ENCODE measurements at places on chromosomes 4 and X.

- no peak for DNase-seq
Observed at GRCh38 chrX:131322651-131323050, 33.5 kb upstream of the IGSF1 start.

GRCh38 chr4:40046311-40046980 is 10.2 kb upstream of the N4BP2 start:
- DNase-seq, result no peak

- no peak for DNase-seq
Observed at GRCh38 chr4:972651-973424, 531 bp downstream of the DGKQ start.

GRCh38 chr4:73727685-73728084 is 12.7 kb upstream of the CXCL8 start:
- no peak for DNase-seq

DNA sequence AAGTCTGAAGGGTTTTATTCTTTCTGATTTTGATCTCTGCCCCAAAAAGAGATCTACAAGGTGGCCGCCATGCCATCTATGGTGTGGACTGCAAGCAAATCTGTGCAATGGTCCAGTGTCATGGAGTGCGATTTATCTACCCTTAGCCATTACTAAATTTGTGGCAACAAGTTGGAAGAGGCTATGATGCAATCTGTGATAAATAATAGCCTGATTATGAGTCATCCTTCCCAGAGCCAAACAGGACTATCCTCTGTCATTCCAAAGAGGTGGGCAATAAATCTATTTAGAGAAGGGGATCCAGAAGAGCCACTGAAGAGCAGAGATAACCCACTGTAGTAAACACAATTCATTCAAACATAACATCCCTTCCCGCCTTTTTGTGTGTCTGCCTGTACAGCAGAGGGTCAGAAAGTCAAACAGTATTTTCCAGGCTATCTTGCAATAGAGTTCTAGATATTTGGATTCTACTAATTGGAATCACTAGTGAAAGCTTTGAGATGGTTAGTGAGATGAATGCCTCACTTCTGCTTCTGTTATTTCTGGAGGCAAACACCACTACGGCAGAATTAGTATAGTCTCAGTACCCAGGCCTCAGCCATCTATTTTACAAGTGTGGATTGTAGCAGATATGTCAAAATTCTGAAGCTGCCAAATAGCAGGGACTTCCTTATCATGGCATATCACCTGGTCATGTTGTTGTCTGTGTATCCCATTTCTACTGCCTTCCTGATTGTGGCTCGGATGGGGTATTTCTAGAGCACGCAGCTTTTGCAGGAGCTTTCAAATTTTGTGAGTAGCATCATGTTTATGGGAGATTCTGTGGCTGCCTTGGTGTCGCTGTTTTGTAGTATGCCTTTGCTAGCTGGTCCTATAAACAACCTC is 192.0 kb downstream of the SMIM20 start:
- no peak for DNase-seq

DNA sequence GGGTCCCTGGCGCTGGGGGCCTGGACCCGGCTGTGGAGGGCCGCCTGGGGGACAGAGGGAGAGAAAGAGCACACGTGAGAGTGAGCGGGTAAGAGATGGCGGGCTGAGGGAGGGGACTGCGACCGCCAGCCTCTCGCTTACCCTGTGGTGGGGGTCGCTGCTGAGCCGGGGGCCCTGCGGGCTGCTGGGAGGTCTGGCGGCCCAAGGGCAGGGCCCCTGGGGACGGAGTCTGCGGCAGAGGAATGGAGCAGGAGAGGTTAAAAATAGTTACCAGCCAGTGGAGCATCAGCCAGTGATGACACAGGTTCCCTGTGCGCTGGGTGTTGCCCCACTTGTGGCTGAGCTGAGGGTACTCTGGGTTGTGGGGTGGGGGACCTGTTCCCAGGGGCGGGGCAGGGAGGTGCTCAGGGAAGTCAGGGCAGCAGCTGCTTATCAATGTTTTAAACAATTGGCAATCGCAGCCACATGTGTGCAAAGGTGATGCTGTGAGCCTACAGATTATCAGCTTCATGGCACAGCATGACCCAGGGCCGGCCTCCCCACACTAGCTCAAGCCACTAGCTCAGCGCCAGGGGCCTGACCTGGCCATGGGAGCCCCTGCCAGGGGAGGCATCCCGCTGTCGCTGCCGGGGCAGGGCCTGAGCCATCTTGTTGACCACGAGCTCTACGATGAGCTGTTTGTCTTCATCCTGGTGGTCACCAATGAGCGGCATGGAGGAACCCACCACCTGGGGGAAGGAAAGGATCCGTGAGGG is 7.5 kb upstream of the TIMP1 start:
- DNase-seq, result no peak
